Neural crest cell (in vitro differentiated cells): ENCODE measurements at places on chromosomes 2 and 18. TPM values are rescaled to one million over a fixed set of nuclear protein-coding genes. Genes with fewer than 3 reads are reported as not detected.

DNA sequence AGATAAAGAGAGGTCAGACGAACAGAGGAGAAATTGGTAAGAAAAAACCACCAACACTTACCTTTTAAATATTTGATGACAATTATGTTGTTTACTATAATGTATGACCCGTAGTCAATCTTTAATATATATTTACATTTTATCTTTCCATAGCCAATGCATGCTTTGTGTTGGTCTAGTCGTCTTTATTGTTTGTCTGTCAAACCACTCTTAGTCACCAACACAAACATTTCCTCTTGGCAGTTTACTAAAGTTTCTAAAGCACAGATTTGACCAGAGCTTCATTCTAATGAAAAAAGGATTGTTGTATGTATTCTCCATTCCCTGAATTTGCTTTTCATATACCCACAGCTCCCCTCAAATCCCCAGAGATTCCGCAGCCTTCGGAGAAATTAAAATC, 784.7 kb upstream of the PIK3C3 start:
- H3K4me3 ChIP-seq, result no peak overlapping the region
- H3K4me1 ChIP-seq, result no peaks in the 10 kb centered on the region
- no peak overlapping the region for H3K27ac ChIP-seq
- DNase-seq, result no peak
- H3K36me3 ChIP-seq, result no peaks in the 10 kb centered on the region
- H3K27me3 ChIP-seq, result no peaks in the 10 kb centered on the region

Gene UGT1A5
- not detected in 2 replicates for total RNA-seq

Gene BOLL
- not detected in 2 replicates for total RNA-seq

Gene C2orf49
- total RNA-seq, result 19.9 and 20.0 TPM in 2 replicates

Gene SERPINB10
- total RNA-seq, result not detected in 2 replicates

DNA sequence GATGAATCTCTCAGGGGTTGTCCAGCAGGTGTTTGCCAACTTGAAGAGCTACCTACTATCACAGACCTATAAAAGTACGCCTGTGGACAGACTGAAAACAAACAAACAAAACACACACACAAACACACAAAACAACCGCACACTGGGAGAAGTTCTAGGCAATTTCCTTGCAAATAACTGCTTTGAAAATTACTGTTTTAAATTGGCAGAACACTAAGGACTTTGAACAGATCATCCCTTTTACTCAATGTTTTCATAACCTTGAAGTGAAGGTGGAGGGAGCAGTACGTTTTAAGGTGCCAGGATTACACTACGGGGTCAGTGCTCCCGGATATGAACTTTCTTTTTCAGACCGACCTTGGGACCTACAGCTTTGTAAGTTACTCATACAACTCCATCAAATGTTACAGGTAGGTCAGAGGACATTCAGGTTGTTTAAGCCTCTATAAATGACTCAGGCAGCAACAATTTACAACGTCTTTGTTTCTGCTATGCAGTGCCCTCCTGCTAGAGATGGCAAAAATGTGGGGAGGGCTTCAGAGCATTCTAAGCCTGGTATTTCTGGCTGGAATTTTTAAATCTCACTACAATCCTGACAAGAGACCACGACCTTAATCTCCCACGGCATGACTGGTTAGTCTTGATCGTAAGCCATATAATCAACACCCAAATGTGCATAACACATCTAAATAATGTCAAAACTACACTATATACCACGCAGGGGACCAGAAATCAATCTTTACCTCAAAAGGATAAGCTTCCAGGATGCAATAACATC, 1.4 kb upstream of the SLC20A1 start:
- H3K4me1 ChIP-seq, result peaks cover 34% of the 10 kb centered on the region
- H3K4me3 ChIP-seq, result peak overlapping the region; percentile 89
- DNase-seq, result no peak
- H3K27me3 ChIP-seq, result peaks cover 21% of the 10 kb centered on the region
- no peak overlapping the region for H3K27ac ChIP-seq

- no peak overlapping the region for H3K27ac ChIP-seq
- no peaks in the 10 kb centered on the region for H3K36me3 ChIP-seq
- no peak for DNase-seq
- no peak overlapping the region for H3K4me3 ChIP-seq
- peaks cover 37% of the 10 kb centered on the region for H3K27me3 ChIP-seq
These were observed 43.8 kb downstream of the SLC4A3 start for GRCh38 chr2:219671279-219671678.

DNA sequence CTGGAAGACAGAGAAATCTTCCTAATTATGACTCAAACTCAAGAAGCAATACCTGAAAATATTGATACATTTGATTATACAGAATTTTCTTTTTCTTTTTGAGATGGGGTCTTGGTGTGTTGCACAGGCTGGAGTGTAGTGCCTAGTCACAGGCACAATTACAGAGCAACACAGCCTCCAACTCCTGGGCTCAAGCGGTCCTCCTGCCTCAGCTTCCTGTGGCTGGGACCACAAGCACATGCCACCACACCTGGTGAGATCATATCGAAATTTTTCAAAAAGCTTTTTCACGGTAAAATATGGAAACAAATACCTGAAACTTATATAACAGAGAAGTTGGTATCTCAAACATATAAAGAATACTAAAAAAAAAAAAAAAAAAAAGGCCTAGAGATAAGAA, 27.9 kb downstream of the TGFBRAP1 start:
- no peak overlapping the region for H3K4me3 ChIP-seq
- no peak for DNase-seq
- no peak overlapping the region for H3K27ac ChIP-seq
- H3K4me1 ChIP-seq, result peaks cover 2% of the 10 kb centered on the region

Gene PRR30
- not detected in 2 replicates for total RNA-seq

DNA sequence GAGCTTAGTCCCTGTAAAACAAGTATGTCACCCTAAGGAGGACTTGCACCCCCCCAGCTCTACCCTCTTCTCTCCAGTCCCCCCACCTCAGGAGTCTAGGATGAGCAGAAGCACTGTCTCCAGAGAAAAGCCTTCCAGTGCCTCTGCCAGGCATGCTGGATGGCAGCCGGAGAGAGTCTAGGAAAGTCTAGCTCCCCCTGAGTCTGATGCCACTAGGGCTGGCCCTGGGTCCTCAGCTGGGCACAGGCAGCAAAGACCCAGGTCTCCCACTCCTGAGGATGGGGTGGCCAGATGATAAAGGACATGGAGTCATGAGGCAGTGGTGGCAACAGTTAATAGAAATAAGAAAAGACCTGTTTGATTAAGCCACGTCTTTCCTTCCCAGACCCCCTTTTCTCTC, 225.6 kb downstream of the CYP26B1 start:
- peak overlapping the region; percentile 38 for H3K27ac ChIP-seq
- H3K4me1 ChIP-seq, result no peaks in the 10 kb centered on the region
- H3K4me3 ChIP-seq, result no peak overlapping the region
- H3K27me3 ChIP-seq, result peaks cover 20% of the 10 kb centered on the region
- H3K36me3 ChIP-seq, result peaks cover 2% of the 10 kb centered on the region

DNA sequence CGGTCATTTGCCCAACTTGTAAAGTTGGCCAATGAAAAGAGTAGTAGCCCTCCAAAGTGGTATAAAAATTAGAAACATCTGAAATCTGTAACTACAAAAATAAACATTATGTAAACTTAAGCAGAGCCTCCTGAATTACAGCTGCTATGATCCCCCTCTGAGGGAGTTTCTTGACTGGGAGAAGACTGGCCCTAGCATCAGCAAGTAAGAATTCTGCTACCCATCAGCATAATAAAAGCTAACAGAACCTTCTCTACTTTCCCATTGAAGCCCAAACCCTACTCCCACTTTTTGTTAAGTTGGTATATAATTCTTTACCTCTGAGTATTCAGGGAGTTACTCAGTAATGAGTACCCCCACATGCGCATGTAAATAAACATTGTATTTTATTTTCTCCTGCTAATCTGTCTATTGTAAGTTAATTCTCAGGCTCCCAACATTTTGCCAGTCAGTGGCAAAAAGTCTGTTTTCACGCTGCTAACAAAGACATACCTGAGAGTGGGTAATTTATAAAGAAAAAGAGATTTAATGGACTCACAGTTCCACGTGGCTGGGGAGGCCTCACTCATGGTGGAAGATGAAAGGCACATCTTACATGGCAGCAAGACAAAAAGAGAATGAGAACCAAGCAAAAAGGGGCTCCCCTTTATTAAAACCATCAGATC, 71.3 kb downstream of the MYL12B start:
- no peak for DNase-seq
- H3K4me1 ChIP-seq, result peaks cover 4% of the 10 kb centered on the region
- no peak overlapping the region for H3K27ac ChIP-seq
- H3K4me3 ChIP-seq, result no peak overlapping the region
- H3K36me3 ChIP-seq, result no peaks in the 10 kb centered on the region

DNA sequence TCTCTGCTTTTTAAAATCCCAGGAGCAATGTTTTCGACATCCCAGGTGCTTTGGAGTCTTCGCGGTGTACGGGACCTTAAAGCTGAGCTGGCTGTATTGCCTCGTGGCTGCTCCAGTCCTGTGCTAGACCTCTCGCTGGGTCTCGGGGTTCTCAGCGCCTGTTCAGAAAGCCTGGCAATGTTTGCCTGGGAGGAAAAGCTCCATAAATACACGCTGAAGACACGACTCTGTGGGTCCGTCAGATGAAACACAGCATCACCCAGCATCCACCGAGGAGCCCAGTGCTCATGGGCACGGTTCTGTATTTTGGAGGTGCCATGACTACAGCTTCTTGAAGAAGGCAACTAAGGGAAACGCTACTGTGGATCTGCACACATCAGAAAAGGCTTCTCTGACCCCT, 21.6 kb downstream of the MBP start:
- peaks cover 2% of the 10 kb centered on the region for H3K27me3 ChIP-seq
- DNase-seq, result no peak
- H3K4me1 ChIP-seq, result peaks cover 17% of the 10 kb centered on the region
- H3K27ac ChIP-seq, result no peak overlapping the region

Gene CNOT9
- 89.2 and 93.5 TPM in 2 replicates for total RNA-seq

Gene SCG2
- total RNA-seq, result 8.6 and 8.8 TPM in 2 replicates

DNA sequence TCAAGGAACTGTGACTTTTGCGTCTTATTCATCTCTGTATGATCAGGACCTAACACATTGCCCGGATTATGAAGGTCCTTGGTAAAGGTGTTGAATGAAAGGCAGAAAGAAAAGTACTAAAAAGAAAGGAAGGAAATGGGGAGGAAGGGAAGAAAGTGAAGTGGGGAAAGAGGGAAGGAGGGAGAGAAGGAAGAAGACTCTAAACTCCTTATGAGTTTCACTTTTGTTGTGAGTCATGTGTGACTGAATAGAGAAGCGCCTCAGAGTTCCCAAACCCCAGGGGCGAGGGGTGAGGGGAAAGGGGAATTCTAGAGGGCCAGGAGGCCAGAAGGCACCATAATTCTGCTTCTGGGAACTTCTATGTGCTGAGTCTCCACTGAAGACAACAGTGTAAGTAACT, 30.9 kb upstream of the OSBPL6 start:
- H3K4me1 ChIP-seq, result peaks cover 12% of the 10 kb centered on the region
- H3K27ac ChIP-seq, result peak overlapping the region; percentile 23
- no peak for DNase-seq
- H3K27me3 ChIP-seq, result no peaks in the 10 kb centered on the region
- H3K36me3 ChIP-seq, result no peaks in the 10 kb centered on the region
- H3K4me3 ChIP-seq, result no peak overlapping the region

Gene C1GALT1C1L
- total RNA-seq, result not detected in 2 replicates

Gene MARCHF4
- total RNA-seq, result 0.86 and 1.2 TPM in 2 replicates
